ENCODE measurements at places on chromosomes 6 and 20.

- no peak for DNase-seq
Measured at GRCh38 chr6:29530671-29531310, 28.7 kb downstream of the UBD start.

- no peak for DNase-seq
Measured at GRCh38 chr6:151300267-151300991, 60.7 kb downstream of the AKAP12 start.

DNA sequence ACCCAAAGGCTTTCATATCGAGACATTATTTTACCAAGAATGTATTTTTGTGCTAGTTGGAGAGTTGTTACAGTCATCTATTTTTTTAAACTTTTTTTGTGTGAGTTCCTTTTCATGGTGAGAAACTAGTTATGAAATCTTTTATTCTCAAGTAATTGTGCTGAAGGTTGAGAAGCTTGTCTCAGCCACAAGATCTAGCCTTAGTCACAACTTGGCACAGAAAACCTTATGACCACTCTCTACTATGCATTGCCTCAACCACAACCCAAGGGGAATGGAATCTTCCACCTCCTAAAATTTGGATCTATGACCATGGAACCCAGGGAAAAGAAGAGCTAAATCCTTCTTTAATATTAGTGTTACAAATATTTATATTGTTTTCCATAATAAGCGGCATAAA, 58.5 kb downstream of the HS3ST5 start:
- DNase-seq, result no peak

GRCh38 chr6:74742793-74743508, 462.9 kb downstream of the COL12A1 start:
- no peak for DNase-seq

GRCh38 chr6:154307696-154308425, 48.7 kb downstream of the IPCEF1 start:
- DNase-seq, result no peak

DNA sequence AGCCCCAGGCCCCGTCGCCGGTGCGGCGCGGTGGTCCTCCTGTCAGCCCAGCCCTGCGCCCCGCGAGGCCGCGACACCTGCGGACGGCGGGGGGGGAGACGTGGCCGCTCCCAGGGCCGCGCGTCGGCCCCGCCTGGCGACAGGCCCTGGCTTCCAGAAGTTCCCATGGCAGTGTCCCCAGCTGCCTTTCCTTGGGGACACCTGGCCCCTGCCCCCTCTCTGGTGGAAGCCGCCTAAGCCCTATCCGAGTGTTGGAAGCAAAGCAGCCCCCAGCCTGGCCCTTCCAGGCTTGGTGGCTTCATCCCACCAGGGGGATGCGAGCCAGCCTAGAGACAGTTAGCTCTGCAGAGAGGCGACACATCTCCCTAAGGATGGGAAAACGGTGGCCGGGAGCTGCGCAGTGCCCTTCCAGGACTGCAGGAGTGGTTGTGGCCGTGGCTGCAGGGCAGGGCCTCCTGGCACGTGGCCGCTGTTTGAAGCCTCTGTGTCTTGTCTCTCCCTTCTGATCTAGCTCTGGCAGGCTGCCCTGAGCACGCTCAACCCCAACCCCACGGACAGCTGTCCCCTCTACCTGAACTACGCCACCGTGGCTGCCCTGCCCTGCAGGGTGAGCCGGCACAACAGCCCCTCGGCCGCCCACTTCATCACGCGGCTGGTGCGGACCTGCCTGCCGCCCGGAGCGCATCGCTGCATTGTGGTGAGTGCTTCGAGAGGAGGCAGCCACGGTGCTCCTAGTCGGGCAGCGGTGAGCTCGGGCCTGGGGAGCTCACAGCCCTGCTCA, 816 bp downstream of the NPEPL1 start:
- DNase-seq, result no peak

GRCh38 chr20:32416206-32416605, 58.1 kb downstream of the ASXL1 start:
- no peak for DNase-seq

DNA sequence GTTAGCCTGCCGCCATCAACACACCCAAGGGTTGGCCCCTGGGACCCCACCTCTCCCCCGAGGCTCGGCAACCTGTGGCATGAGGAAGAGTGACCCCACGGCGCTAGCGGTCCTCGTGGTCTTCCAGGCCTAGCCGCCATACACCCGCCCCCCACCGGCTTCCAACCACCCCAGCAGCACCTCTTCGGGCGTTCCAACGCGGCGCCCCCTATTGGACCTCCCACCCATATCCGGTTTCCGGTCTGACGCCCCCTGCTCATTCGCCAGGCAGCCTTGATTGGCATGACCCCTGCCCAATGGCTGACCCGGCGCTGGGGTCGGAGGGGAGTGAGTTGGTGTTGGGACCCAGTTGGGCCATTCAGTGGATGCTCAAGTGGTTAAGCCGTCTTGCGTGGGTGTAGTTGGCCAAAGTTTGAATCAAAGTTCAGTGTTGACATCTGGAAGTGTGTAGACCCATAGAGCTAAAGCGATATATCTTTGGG, at the start of gene GNAS-AS1:
Gene GNAS-AS1 (minus strand): TSS at position 210 of the 482 bp plus-strand sequence.
- DNase-seq, result no peak

DNA sequence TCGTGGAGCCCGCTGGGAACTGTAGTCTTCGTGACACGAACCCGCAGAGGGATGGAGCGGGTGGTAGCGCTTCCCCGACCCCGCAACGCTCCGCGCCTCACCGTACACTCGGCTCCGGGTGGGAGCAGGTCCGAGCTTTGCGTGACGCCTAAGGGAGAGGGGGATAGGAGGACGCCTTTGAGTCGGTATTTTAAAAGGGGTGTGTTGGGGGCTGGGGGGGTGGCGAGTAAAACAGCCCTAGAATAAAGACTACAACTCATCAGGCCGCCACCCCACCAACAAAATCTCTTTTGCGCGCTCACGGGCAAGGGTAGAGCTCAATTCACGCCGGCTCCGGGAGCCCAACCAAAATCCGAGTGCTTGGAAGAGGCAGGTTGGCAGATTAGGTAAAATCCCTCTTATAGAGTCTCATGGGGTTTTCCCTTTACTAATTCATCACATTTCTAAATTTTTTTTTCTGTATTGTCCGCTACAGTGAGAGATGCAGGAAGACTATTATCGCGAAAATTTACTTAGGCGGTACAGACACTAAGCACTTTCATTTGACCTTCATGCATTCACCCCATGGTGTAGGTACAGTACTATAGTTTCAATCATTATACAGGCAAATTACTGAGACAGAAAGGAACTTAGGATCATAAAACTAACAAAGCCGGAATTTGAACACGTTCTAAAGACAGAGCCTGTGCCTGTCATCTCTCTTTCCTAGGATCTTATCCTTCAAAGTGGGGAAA, 706 bp upstream of the SNX14 start:
- no peak for DNase-seq

GRCh38 chr6:45803071-45803470, 212.6 kb downstream of the CLIC5 start:
- peak; percentile 75 for DNase-seq

GRCh38 chr6:133948472-133948871, 4.6 kb upstream of the TBPL1 start:
- DNase-seq, result no peak

DNA sequence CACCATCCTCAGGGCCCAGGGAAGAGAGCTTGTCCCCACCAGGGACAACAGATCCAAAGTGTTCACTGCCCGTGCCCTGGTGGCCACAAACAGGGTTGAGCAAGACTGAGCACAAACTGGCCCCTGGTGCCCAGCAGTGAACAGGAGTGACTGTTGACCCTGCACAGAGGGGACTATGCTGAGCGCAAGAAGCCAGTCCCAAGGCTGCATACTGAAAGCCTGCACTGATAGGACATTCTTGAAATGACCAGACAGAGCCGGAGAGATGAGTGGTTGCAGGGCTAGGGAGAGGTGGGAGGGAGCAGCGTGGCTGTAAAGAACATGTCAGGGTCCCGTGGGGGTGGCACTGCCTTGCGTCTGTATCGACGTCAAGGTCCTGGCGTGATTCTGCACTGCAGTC, 2.9 kb upstream of the FNDC11 start:
- no peak for DNase-seq

GRCh38 chr6:126337323-126337722, 2.6 kb upstream of the CENPW start:
- peak; percentile 77 for DNase-seq

GRCh38 chr20:32664678-32665159, 9.0 kb downstream of the C20orf203 start:
- DNase-seq, result no peak

- DNase-seq, result no peak
Measured at GRCh38 chr6:20873425-20874190, 339.4 kb downstream of the CDKAL1 start.

- DNase-seq, result no peak
Measured at GRCh38 chr6:63516186-63516944, 55.9 kb upstream of the LOC128125822 start.

DNA sequence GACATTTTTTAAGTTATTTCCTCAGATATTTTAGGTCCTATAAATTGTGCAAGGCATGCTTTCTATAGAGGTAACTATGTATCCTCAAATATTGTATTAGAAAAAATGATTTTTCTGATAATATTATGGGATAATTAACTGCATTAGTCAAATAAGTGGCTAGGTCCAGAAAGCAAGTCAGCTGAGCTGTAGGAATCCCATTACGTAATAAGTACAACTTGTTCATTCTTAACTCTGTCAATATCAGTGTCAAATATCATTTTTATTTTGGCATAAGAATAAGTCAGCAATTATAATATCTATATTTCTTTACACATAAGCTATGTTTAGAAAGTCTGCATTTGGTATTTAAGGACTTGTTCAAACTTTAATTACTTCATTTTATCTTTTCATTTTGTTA, 830.9 kb upstream of the GJE1 start:
- DNase-seq, result no peak

- DNase-seq, result no peak
Measured at GRCh38 chr6:71675386-71675785, 211.0 kb upstream of the RIMS1 start.

DNA sequence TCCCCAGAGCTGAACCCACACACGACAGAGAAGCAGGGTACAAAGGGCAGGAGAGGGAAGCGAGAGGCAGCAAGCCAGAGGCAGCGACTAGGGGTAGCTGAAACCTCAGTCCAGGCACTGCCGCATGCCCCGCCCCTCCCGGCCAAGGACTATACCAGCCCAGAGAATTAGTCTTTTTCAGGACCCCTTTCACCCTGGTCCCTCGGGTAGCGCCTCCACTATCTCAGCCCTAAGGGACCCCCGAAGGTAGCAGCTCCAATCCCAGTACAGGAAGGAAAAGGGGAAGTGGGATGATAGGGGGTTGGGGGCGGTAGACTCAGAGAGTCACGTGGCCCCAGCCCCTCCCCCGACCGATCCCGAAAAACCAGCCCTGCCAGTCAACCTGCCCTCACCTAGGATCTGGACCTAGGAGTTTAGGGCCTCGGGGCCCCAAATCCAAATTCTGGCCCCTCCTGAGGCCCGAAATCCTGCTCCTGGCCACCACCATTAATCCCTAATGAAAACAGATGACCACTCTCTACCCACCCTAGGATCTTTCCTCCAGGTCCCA, 1.3 kb downstream of the RGL2 start:
- peak; percentile 29 for DNase-seq

- DNase-seq, result peak; percentile 81
Measured at GRCh38 chr6:14354919-14355572, 237.5 kb downstream of the CD83 start.

DNA sequence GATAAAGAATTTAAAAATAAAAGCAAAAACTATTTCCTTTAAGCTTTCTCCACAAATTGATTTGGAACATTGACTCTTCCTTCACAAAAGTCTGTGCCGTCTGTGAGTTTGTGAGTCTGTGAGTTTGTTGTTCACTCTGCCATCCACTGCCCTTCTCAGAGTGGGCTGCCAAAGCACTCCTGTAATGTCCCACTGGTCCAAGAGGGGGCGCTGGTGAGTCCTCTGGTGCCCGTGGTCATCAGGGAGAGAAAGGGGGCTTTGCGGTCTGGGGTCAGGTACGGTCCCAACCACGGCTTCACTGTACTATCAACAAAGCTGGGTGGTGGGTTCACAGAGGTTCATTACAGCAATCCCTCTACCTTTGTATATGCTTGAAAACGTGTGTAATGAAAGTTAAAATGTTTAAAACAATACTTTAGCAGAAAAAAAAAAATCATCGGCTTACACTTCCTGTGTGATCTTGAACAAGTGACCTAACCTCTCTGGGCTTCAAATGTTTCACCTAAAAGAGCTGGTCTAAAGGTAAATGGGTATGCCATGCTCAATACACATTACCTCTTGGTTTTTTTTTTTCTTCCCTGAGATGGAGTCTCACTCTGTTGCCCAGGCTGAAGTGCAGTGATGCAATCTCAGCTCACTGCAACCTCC, 5.6 kb upstream of the ANKRD60 start:
- DNase-seq, result peak; percentile 44

DNA sequence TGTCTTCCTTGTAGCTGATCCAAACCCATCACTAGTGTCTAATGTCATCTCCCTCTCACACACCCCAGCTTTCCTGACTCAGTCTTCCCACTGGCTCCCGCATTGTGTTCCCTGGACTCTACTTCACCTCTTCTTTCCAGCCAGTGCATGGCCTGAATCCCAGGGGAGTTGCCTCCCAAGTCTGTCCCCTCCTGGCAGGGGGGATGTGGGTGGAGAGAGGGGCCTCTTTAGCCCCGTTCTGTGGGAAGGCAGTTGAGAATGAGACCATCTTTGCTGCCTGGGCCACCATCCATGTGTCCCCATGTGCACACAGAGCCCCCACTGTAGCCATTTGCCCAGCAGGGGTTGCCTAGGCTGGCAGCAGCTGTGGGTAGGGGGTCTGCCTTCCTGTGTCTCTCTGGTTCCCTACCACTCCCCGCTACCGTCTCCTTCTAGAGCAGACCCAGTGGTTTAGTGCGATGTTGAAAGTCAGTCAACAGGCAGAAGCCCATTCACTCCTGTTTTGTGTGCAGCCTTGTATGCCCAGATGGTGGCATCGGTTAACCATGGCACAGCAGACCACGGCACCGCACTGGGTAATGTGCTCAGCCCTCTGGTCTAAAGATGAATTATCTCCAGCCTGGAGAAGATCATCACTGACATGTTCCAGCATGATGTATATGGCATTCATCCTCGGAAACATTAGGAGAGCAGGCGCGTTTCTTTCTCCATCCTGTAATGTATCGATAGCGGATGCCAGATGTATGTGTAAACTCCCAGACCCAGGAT, 178.8 kb upstream of the SNX9 start:
- DNase-seq, result no peak

GRCh38 chr6:97790926-97791590, 508.0 kb upstream of the MMS22L start:
- DNase-seq, result no peak
